ENCODE measurements at places on chromosomes 1 and 21. TPM values are rescaled to one million over a fixed set of nuclear protein-coding genes. Genes with fewer than 3 reads are reported as not detected.
A peak's percentile ranks its signal among the peaks of the same experiment; 100 is the strongest.

Gene ORC1
- total RNA-seq: not detected

Gene WNT3A
- not detected for total RNA-seq

Gene TMEM51
- 9.9 TPM for total RNA-seq

Gene FRRS1
- 5.1 TPM for total RNA-seq

Gene RIMKLA
- under 0.01 TPM for total RNA-seq

Gene EPHB2
- 49.6 TPM for total RNA-seq

GRCh38 chr1:41245659-41246058 is 3.6 kb upstream of the SCMH1 start:
- H3K27ac ChIP-seq: no peak overlapping the region
- no peak overlapping the region for H3K4me3 ChIP-seq
- no peak for DNase-seq
- no peaks in the 10 kb centered on the region for H3K27me3 ChIP-seq

DNA sequence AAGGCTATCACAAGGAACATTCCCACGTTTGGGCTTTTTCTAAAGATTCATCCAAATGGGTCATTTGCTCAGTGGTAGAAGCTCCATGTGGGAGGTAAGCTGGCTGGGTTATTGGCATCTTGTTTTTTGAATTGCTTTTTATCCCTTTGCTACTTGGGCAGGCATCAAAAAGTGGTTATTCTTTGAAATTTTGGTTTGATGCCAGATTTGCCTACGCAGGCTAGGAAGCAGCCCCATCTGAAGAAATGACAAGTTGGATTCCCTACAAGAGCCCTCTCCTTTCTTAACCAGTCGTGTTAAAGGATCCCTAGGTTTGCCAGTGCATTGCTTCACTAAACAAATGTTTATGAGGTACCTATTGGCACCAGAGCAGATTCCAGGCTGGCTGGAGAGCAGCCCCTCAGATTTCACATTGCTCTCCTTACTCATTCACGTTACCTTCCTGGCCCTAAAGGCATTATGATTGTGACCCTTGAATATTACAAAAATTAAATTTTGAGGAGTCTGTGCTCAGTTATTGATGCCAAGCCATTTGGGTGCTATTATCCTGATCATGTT is 38.8 kb downstream of the ARID1A start:
- H3K27me3 ChIP-seq: no peaks in the 10 kb centered on the region
- H3K4me3 ChIP-seq: no peak overlapping the region
- H3K27ac ChIP-seq: no peak overlapping the region

GRCh38 chr1:165876121-165876520 is 48.7 kb downstream of the UCK2 start:
- no peaks in the 10 kb centered on the region for H3K36me3 ChIP-seq
- no peaks in the 10 kb centered on the region for H3K4me1 ChIP-seq
- H3K4me3 ChIP-seq: no peak overlapping the region
- no peaks in the 10 kb centered on the region for H3K27me3 ChIP-seq
- no peak overlapping the region for H3K27ac ChIP-seq

DNA sequence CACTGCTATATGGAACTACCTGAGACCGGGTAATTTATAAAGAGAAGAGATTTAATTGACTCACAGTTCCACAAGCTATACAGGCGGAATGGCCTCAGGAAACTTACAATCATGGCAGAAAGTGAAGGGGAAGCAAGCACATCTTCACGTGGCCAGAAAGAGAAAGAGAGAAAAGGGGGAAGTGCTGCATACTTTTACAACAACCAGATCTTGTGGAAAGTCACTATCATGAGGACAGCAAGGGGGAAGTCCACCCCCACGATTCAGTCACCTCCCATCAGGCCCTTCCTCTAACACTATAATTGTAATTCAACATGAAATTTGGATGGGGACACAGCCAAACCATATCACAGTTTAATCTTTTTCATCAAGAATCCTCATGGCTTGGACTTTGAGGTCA is 339.2 kb upstream of the AJAP1 start:
- H3K27me3 ChIP-seq: no peaks in the 10 kb centered on the region
- no peak overlapping the region for H3K27ac ChIP-seq
- H3K4me3 ChIP-seq: no peak overlapping the region
- DNase-seq: no peak
- no peaks in the 10 kb centered on the region for H3K36me3 ChIP-seq
- H3K4me1 ChIP-seq: no peaks in the 10 kb centered on the region

DNA sequence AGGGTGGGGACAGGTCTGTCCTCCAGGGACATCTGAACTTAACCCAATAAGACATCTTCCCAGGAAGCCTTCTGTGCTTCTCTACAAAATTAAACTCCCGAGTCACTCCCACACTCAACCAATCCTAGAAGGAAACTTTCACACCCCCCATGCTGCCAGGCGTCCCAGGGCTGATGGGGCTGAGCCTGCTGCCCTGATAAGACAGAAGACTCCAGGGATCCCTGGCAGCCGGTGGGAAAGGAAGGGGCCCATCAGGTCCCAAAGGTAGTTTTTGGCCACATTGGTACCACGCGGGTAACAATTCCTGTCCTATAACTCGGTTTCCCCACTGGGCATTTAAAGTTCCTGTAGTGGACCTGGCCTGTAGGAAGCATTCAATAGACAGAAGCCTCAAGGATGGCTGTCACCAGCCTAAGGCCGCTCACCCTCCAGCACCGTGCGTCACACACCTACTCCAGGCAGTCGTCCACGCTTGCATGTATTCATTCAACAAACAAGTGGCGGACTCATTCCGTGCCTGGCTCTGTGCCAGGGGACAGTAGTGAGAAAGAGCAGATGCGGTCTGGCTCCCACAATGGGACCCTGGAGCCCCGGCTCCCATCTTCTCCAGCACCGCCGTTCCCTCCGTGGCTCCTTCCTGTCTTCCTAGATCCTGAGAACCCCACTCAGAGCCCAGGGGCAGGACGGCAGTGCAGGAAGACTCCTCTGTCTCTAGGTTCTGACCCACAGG is 465.2 kb downstream of the NPHP4 start:
- H3K4me1 ChIP-seq: no peaks in the 10 kb centered on the region
- H3K27ac ChIP-seq: no peak overlapping the region
- no peaks in the 10 kb centered on the region for H3K27me3 ChIP-seq
- H3K4me3 ChIP-seq: no peak overlapping the region
- no peak for DNase-seq

DNA sequence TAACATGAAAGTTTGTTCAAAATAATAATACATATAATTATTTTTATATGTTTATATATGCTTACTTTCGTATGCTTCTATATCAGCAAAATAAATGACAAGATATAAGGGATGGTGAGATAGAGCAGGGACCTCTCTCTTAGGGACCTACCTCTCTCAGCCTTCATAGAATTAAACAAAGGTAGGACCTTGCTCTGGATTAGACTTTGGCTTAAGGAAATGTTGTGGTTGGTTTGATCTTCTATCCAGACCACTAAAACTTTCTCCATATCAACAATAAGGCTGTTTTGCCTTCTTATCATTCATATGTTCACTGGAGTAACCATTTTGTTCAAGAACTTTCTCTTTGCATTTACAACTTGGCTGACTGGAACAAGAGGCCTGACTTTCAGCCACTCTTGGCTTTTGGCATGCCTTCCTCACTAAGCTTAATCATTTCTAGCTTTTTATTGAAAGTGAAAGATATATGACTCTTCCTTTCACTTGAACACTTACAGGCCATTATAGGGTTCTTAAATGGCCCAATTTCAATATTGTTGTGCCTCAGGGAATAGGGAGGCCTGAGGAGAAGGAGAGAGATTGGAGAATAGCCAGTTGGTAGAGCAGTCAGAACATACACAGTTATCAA is 14.4 kb downstream of the FRRS1 start:
- H3K36me3 ChIP-seq: no peaks in the 10 kb centered on the region
- no peak overlapping the region for H3K27ac ChIP-seq
- H3K27me3 ChIP-seq: no peaks in the 10 kb centered on the region
- H3K4me1 ChIP-seq: no peaks in the 10 kb centered on the region
- DNase-seq: no peak

DNA sequence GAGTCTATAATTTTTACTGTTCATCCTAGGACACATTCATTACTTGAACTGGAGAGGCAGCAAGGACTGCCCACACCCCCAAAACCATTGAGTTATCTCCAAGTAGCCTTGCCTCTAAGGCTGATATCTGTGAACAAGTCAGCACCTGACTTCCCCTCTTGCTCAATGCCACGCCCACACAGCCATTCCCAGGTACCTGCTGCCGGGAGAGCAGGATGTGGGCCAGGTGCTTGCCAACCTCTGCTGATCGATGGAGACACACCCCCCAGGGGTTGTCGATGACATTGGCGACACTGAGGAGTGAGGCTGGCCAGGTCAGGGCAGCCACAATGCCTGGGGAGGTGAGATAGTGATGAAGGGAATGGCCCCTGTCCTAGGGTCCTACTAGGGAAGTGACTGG is 60.1 kb downstream of the TMCO4 start:
- H3K27ac ChIP-seq: no peak overlapping the region
- no peaks in the 10 kb centered on the region for H3K4me1 ChIP-seq
- H3K36me3 ChIP-seq: no peaks in the 10 kb centered on the region

DNA sequence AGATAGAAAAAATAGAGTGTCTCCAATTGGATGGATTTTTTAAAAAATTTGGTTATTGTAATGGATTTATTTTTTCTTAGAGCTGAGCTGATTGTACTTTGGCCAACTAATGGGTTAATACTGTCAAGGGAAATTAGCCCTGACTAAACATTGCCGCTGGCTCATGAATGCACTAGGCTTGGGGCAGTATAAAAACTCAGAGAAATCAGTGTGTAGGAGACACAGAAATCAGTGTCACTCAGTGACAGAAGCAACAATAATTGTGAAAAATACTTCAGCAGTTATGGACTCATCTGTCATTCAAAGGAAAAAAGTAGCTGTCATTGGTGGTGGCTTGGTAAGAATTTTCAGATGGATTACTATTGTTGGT is at the start of gene KMO:
TSS of gene KMO (plus strand) at position 217 of the 370 bp plus-strand sequence. CDS start at position 284, 67 bp downstream.
- no peaks in the 10 kb centered on the region for H3K36me3 ChIP-seq
- no peak within 1 kb of the TSS for H3K27ac ChIP-seq
- peak within 1 kb of the TSS; percentile 32 for H3K4me3 ChIP-seq
- no peaks in the 10 kb centered on the region for H3K4me1 ChIP-seq
- peaks cover 7% of the 10 kb centered on the region for H3K27me3 ChIP-seq

DNA sequence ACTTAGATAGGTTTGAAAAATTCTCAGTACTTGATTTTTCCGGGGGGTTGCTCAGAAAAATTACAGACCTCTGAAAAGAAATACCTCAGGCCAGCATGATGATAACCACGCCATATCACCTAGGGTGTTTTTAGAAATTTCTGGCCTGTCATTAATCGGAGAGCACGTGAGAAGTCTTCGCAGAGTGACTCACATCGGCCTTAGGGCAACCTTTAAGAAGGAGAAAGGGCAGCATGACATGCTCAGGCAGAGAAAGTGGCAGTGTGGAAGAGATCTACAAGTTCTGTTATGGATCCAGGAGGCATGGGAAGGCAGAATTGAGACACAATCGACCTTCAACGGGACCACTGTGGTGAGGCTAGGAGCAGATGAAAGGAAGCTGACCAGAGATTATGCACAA is 506.3 kb downstream of the LMO4 start:
- no peaks in the 10 kb centered on the region for H3K36me3 ChIP-seq
- no peaks in the 10 kb centered on the region for H3K4me1 ChIP-seq
- no peak overlapping the region for H3K4me3 ChIP-seq
- no peaks in the 10 kb centered on the region for H3K27me3 ChIP-seq

DNA sequence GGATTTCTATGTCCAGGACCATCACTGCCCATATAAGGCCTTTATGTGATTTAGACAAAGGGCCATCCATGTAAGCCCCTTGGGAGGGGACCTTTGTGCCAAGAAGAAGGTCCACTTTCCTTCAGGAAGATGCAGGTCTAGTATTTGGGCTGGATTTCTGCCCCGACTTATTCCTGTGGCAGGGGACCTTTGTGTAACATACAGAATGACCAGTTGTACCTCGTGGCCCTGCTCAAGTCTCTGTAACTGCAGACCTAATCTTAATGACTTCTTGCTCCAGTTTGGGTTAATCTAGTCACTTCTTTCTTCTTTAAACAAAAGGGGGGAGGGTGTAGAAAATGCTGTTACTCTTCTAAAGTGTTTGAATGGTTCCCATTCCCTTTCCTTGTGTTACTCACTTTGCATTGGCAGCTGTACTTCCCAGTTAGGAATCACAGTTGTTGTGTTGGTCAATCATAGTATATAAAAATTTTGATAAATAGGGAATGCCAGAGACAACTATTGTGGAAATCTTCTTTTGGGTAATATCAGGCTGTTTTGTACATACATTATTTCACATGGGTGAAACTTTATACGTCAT is 54.2 kb downstream of the MIGA1 start:
- no peak for DNase-seq
- peak overlapping the region; percentile 87 for H3K27ac ChIP-seq
- H3K27me3 ChIP-seq: no peaks in the 10 kb centered on the region
- H3K36me3 ChIP-seq: no peaks in the 10 kb centered on the region

DNA sequence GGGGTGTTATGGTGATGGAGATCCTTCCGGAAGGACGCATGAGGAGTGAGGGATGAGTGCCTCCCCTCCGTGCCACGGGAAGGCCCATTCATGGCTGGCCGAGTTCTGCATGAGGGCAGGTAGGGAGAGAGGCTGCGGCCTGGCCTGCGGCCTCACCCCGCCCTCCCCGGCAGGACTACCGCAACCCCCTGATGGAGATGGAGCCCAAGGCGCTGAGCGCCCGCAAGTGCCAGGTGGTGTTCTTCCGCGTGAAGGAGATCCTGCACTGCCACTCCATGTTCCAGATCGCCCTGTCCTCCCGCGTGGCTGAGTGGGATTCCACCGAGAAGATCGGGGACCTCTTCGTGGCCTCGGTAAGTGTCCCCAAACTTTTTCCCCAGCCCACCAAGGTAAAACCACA is 83.3 kb downstream of the ARHGEF10L start:
- no peaks in the 10 kb centered on the region for H3K36me3 ChIP-seq
- no peak for DNase-seq
- no peaks in the 10 kb centered on the region for H3K27me3 ChIP-seq
- no peaks in the 10 kb centered on the region for H3K4me1 ChIP-seq
- H3K4me3 ChIP-seq: no peak overlapping the region
- no peak overlapping the region for H3K27ac ChIP-seq

DNA sequence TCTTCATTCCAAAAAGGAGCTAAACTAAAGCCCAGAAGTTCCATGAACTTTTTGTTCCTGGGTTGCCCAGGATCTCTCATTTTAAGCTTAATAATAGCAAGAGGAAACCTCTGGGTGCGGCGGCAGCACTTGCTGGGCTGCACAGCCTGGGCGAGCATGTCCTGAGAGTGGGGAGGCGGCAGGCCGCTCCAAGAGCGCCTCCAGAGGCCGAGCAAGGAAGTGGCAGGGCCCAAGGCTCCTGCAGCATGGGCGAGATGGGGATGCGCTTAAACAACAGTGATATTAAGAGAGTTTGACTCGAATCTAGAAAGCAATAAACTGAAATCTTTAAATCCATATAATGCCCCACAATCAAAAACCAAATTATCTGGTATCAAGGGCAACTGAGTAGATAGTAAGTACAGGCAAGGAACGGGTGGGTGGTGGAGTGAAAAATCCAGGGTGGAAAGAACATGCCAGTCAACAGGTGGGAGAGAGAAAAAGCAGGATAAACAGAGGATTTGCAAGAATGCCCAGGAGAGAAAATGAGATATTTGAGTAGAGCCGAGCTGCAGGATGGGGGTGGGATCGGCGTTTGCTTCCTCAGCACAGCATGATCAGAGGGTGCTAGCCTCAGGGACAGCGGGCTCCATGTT is 14.1 kb upstream of the TNR start:
- no peak overlapping the region for H3K27ac ChIP-seq
- no peak for DNase-seq
- H3K4me1 ChIP-seq: no peaks in the 10 kb centered on the region
- no peaks in the 10 kb centered on the region for H3K36me3 ChIP-seq
- no peak overlapping the region for H3K4me3 ChIP-seq
- no peaks in the 10 kb centered on the region for H3K27me3 ChIP-seq

Measured in uterus (tissue), 4 donors.